Frontal cortex (tissue), 4 donors: ENCODE measurements at places on chromosomes 6 and 20.

DNA sequence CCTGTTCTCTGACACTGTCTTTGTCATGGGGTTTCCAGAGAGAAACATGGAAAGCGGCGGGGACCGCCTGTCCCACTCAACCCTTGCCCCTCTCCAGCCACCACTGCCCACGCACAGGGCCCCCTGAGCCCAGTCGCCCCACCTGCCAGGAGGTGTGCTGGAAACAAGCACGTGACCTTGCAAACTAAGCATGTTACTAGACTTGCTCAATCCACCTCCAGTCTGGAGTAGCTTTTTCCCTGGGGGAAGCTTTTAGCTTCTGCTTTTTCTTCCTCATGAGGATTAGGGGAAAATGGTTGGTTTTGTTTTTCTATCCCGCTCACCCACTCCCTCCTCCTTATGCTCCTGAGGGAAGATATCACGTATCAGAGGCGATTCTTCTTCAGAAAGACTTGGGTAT is 105.7 kb downstream of the PLEKHG1 start:
- DNase-seq, result no peak

GRCh38 chr6:158067436-158068015 is 85.9 kb downstream of the SYNJ2 start:
- no peak for DNase-seq

DNA sequence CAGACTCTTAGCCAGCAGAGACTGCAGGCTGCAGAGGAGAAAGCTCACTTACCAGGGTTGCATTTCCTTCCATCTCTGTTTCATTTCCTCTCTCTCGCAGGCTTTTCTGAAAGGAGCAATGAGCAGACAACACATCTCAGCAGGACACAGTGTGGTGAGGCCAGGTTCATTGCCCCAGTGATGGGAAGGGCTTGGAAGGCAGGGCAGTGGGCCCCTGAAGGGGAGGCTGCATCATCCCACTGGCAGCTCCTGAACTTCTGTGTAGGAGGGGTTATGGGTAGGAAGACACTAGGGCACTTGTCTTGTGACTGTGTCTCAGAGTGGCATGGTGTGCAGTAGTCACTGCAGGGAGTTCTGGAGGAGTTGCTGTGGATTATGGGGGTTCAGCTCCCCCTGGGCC is 246.8 kb downstream of the QKI start:
- DNase-seq, result no peak

GRCh38 chr6:14353798-14354197 is 236.2 kb downstream of the CD83 start:
- DNase-seq, result no peak

GRCh38 chr20:61443443-61444126 is 191.5 kb downstream of the CDH4 start:
- no peak for DNase-seq

GRCh38 chr6:34027445-34027936 is 118.4 kb downstream of the GRM4 start:
- peak; percentile 55 for DNase-seq

DNA sequence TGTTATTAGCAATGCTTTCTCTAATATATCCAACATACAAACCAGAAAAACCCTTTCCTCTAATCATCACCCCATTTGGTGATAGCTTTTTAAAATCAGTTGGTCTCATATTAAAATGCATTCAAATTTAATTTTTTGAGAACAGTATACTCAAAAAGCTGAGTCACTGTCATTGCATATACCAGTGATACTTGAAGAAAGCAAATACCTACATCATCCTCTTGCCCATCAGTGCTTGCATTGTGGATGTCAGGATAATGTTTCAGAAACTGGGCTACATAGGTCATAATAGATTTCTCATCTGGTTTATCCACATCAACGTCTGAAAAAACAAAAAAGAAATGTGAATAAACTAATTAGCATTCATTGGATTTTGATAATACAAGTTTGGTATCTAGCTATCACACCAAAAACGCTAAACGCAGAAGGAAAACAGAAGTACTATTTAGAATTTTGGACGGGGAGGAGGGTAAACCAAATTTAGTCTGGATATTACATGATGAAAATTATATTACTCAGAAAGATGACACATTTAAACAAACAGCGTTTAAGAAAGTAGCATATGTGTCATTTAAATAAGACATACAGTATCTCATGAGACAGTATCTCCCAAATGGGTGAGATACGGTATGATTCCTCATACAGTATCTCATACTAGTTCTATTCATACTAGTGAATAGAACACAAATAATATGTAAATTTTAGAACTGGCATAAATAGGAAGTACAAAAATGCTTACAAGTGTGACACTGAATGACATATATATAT is 134.6 kb downstream of the SYNE1 start:
- no peak for DNase-seq

- DNase-seq, result no peak
Observed at GRCh38 chr20:4366076-4366475, 350.7 kb upstream of the RNF24 start.

GRCh38 chr6:130780122-130780521 is 47.1 kb upstream of the SMLR1 start:
- DNase-seq, result no peak

DNA sequence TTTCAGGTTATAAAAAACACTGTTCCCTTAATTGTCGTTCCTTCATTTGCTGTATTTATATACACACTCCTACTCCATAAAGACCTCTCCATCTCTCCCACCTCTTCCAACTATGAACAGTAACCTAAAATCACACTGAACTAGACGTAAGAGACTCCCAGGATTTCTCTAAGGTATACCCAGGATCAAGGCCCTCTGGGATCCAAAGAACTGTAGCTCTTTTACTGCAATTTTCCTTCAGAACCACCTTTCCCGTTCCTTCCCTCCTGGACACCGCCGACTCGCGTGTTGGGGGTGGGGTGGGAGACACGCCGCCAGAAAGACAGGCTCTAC is 680 bp downstream of the LATS1 start:
- DNase-seq, result no peak

DNA sequence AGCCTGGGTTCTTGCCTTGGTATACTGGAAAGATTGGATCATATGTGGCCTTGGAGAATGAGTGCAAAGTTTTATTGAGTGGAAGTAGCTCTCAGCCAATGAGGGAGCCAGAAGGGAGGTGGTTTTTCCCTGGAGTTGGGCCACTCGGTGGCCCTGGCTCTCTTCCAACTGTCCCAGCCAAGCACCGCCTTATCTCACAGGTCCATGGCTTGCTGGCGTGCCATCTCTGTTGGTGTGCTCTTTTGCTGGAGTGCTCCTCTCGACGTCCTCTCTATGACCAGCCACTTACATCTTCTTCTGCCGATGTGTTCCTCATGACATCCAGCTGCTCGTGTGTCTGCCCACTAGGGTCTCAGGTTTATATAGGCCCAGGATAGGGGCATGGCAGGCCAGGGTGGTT is 505.9 kb upstream of the SYNCRIP start:
- no peak for DNase-seq

DNA sequence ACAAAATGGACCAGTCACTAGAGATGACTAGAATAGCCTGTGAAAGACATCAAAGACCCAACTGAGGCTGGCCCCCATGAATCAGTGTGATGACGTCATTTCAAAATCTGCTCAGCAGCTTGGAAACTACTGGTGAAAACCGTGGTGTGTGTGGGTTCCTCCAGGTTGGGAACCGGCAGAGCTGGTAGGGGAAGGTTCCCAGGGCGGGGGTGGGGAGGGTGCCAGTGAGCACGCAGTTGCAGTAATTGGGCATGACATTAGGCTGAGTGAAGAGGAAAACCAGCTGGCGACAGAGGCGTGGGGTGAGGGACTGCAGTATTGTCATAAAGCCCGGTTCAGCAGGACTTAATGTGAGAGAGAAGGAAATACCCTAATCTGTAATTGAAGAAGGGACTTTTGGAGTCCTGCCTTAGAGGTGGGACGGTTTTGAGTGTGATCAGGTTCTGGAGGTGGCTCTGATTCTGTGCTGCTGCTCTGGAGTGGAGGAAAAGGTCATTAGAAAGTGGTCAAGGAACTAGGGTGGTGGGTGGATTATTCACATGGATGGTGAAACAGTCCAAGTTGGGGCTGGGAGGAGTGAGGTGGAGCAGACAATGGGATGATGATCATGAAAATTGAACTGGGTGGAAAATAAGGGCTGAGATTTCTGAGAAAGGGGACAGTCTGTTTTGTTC is 52.0 kb upstream of the MTHFD1L start:
- no peak for DNase-seq

DNA sequence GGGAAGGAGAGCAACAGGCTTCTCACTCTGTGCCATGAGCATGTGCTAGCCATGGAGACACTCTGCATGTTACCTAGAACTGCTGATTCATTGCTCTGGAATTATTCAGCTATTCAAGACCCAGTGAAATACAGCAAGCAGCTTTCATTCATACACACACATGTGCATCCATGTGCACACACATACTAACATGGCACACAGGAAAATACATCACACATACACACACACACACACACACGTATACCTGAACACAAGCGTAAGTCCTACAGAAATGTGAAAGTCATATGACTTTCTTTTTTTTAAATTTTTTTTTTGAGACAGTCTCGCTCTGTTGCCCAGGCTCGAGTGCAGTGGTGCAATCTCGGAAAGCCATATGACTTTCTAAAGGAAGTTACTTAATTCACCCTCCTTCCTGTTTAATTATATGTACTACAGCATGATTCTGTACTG is 108.2 kb upstream of the NFATC2 start:
- DNase-seq, result no peak

DNA sequence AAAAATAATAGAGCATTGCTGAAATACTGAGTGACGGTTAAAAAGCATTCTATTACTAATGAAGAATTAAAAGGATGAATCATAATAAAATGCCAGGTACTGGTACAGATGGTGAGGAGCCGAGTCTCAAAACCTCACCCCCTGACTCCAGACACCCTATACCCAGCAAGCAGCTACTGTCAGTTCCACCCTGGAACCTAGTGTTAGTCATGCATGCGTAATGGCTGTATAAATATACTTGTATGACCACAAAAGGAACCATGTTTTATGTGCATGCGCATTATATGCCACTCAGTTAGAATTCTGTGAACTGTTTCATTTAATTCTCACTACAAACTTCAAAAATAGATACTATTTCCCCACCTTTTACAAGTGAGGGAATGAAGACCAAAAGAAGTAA is 568.7 kb upstream of the RNF217 start:
- no peak for DNase-seq

GRCh38 chr6:19067165-19067564 is 680.0 kb downstream of the RNF144B start:
- no peak for DNase-seq

- DNase-seq, result no peak
Observed at GRCh38 chr6:144106206-144106605, 10.8 kb upstream of the SF3B5 start.

DNA sequence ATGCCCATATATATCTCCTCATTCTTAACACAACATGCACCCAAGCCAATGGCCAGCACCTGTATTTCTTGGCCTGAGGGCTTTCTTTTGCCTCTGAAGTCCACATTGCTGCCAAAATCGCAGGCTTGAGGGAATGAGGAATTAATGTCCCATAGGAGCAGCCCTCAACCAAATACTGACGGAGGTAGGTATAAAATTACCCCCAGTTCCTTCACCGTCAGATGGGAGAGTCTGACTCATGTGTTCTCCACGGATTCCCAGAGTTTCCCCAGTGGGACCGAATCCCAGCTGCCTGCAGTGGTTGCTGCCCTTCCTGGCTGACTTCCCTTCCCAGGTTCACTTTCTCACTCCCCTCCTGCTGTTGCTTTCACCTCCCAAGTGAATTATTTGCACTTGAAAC is 602.2 kb upstream of the NOX3 start:
- DNase-seq, result no peak

DNA sequence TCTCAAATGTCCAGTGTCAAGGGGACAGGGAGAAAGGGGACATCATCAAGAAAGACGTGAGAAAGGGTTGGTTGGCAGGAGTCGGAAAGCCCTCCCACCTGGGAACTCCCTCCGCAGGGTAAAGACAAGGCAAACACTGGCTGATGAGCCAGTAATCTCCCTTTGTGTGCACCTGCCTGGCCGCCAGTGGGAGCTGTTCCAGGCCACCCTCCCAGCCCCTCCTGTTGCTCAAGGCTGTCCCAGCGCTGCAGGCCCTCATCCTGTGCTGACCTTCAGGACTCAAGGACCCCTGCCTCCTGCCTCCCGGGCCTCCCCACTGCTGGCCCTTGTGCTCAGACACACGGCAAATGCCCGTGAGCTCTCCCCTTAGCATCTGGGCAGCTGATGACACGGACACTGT is 7.4 kb downstream of the FRMD1 start:
- DNase-seq, result no peak

GRCh38 chr20:36865076-36865860 is 10.7 kb upstream of the TLDC2 start:
- DNase-seq, result no peak

DNA sequence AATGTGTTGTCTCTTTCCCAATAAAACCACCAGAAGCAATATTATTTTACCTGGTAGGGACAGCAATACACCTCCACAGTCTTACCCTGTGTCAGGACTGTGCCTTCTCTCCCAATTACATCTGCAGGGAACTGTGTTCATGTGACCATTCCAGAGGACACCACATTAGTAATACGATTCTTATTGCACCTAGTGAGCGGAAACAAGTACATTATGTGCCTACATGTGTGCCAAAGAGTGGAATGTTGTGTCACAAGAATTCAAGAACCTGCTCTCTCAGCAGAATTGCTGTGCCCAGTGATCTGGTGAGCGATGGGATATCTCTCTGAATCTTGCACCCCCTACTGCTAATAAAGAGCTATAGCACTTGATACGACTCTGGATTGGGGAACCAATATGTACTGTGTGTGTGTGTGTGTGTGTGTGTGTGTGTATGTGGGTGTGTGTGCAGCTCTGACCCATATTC is 57.4 kb upstream of the FOXC1 start:
- DNase-seq, result peak; percentile 44

DNA sequence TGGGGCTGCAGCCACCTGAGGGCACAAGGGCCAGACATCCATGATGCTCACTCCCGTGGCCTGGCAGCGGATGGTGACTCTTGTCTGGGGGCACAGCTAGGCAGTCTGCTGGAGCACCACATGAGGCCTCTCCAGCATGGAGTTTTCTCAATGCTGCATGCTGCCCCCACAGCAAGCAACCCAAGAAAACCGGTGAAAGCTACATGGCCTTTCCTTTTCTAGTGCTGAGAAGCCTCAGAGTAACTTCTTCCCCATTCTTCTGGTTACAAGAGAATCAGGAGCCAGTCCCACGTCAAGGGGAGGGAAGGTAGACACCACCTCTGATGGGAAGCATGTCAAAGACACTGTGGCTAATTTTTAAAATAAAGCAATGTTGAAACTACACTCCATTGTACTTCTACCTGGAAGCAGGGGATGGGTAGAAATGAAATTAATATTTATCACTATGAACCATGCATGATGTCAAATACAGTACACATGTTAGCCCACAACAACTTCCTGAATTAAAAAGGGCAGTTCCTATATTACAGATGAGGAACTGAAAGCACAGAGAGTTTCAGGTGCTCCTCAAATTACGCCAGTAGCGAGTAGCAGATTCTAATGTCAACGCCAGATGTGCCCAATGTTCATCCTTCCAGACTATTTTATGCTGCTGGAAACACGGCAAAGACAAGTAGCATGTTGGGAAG is 101.5 kb downstream of the LAMP5 start:
- DNase-seq, result no peak

GRCh38 chr6:97097068-97098047 is 172.8 kb downstream of the KLHL32 start:
- DNase-seq, result no peak
